ENCODE measurements at places on chromosomes 16 and 17.

DNA sequence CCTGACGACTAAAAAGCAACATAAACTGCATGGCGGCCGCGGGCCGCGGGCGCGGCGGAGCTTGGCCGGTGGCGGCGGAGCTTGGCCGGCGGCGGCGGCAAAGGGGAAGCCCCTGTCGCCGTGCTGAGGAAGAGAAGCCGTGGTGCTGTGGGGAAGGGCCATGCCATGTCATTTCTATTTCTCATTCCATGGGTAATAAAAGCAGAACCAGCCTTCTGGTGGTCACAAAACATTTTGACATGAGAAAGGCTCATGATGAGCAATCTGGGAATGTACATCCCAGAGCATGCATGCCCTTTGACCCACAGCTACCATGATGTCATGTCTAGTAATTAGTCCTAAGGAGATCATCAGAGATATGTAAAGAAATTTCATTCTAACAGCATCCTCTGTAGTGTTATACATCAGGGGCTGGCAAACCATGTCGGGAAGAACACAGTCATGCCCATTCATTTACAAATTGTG is 23.9 kb upstream of the HEATR6 start:
- peak; percentile 69 for DNase-seq

- DNase-seq, result no peak
These were observed 104.1 kb upstream of the CORO6 start for GRCh38 chr17:29726715-29727252.

DNA sequence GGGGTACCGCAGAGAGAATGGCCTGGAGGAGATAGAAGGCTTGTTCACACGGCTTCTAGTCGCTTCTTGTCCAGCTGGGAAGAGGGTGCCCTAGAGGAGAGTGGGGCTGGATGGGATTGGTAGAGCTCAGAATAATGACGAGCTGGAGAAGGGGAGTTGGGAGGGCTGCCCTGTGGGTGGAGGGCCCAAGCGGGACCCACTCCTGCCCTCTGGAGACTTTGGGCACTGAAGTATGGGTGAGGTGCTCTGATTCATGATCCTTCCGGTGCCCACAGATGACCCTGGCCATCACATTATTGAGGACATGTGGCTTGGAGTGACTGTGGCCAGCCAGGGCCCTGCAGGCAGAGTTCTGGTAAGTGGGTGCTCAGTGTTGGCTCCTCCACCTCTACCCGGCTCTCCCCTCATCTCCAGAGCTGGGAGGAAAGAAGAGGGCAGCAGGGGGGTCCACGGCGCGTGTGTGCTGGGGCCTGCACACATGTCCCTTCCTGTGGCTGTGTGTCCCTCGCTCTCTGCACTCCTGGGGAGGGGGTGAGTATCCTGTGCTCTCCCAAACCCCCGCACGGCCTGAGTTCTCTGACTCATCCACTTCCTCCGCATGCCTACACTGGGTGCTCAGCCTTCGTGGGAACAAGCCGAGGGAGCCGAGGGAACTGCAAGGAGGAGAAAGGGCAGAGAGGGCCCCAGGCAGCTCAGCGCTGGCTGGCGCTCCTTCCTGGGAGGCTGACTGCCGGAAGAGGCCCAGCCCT is 8.5 kb downstream of the ITGA3 start:
- peak; percentile 66 for DNase-seq

DNA sequence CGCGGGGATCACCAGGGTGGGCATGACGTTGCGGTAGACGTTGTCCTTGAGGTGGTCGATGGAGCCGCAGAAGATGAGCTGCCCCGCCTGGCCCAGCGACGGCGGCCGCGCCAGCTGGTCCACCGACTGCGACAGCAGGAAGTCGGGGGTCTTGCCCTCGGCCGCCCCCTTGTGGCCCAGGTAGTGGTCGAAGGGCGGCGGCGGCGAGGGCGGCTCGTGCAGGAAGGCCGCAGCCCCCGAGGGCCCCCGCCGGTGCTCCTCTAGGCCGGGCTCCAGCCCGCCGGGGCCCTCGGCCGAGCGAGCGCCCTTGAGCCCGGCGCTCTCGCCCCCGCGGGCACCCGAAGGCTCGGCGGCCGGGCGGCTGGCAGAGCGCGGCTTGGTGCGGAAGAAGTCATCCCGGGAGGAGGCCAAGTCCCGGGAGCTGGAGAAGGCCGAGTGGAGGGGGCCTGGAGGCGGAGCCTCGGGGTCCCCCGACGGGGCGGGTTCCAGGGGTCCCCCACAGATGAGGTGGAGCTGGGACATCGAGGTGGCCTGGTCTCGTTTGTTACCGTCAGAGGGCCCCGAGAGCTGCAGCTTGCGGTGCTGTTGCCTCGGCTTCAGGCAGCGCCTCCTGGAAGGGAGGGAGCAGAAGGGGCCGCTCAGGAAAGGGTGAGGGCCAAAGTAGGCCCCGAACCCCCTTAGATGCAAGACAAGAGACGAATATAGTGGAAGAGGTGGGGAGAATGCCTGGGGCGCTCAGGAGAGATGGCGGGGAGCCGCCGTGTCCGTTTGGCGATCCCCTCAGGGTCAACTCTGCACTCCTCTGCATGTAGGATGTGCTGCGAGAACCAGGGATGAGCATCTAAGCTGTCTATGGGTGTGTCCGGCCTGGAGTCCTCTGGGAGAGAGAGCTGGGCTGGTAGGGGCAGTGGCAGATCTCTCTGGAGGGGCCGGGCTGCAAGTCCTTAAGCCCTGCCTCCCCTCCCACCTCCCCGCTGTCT is 8.8 kb downstream of the FAM171A2 start:
- DNase-seq, result peak; percentile 86

- DNase-seq, result peak; percentile 82
These were observed 90.7 kb downstream of the TIMM22 start for GRCh38 chr17:1087381-1088241.

DNA sequence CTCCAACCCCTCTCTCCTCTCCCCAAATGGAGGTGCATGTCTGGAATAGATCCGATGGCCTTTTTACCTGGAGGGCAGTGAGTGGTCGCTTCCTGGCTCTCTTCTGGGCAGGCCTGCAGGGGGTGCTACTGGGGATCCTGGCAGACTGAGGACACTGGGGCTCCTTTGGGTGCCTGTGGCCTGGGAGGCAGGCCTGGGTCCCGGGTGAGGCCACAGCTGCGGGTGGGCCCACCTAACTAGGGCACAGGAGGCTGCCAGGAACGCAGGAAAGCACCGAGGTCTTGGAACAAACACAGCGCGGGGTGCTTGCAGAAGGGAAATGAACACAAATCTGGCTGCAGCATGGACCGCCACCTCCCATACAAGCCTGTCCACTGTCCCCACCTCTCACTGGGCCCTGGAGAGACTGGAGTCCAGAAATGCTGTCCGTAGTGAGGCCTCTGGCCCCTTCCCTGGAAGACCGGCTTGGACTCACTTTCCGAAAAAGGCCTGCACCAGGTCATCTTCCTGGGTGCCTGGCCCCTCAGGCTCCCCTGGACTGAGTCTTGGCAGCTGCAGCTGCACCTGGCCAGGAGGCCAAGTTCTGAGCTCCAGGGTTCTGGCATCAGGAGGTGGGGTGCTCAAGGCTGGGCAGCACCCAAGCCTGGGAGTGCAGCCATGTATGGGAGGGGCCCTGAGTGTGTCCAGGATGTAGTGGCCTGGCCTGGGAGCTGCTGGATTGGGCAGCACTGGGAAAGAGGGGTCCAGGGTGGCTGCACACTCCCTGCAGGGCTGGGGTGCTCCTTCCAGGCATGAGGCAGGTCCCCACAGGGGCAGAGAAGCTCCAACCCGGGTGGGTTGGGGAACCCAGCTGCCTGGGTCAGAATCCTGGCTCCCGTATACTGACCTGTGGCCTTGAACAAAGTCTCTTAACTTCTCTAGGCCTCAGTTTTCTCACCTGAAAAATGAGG is 195.1 kb downstream of the IRF8 start:
- DNase-seq, result no peak

DNA sequence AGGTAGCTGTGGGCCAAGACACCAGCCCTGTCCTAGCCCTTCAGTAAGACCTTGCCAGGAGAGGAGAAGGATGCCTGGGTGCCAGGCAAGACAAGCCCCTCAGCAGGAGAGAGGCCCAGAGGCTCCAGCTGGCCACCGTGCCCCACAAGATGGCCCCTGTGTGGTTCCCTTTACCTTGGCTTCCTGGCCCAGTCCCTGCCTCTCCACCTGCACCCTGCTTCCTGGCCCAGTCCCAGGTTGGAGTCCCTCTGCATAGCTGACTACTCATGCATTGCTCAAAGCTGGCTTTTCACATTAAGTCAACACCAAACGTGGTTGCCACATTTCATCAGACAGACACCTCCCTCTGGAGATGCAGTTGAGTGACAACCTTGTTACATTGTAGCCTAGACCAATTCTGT is 4.0 kb downstream of the SYNGR3 start:
- peak; percentile 50 for DNase-seq

DNA sequence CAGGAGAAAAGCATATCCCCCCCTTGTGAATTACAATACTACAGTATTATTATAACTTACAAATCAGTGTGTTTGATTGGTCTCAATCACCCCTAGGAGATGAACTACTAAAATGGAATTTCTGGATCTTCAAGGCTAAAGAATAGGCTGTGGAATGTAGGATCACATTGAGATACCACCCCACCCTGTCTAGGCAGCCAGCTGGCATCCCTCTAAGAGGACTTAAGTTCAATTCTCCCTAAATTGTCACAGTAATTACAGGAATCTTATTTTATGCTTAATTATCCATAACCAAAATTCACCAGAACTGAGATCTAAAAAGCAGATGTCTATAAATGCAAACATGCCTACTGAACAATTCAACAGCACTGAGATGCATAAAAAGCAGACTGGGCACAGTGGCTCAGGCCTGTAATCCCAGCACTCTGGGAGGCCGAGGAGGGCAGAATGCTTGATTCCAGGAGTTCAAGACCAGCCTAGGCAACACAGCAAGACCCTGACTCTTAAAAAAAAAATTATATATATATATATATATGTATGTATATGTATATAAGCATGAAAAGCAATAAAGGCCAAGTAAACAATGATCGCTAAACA is 12.0 kb downstream of the AP1G1 start:
- no peak for DNase-seq

GRCh38 chr16:56608043-56608875 is at the start of gene MT2A:
TSS of gene MT2A (plus strand) at chr16:56608584. CDS start at chr16:56608656, 72 bp downstream.
- peak; percentile 99 for DNase-seq

- no peak for DNase-seq
These were observed 30.7 kb upstream of the CDRT4 start for GRCh38 chr17:15498107-15498506.

DNA sequence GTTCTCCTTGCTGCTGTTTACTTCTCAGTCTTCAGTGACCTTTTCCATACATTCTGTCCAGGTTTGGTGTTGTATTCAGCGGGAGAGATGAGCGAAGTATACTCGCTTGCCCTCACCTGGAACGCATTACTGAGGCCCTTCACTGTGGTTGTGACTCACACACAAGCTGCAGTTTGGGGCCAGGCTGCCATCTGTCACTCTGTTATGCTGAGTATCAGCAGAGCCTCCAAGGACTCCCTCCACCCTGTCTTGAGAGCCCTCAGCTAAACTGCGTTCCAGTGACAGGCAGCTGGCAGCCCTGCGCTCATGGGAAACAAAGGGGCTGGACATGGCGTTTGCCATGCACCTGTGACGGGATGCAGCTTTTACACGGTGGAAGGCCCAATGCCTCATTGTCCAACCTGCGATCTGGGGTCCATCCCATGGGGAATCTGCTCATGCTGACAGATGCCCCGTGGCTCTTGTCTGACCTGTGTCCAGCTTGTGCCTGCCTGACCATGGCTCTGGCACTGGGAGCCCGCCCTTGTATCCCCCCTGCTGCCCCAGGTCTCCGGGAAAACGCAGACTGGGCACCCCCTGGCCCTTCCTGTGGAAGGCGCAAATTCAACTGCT is 6.5 kb upstream of the ZNF778 start:
- DNase-seq, result no peak

DNA sequence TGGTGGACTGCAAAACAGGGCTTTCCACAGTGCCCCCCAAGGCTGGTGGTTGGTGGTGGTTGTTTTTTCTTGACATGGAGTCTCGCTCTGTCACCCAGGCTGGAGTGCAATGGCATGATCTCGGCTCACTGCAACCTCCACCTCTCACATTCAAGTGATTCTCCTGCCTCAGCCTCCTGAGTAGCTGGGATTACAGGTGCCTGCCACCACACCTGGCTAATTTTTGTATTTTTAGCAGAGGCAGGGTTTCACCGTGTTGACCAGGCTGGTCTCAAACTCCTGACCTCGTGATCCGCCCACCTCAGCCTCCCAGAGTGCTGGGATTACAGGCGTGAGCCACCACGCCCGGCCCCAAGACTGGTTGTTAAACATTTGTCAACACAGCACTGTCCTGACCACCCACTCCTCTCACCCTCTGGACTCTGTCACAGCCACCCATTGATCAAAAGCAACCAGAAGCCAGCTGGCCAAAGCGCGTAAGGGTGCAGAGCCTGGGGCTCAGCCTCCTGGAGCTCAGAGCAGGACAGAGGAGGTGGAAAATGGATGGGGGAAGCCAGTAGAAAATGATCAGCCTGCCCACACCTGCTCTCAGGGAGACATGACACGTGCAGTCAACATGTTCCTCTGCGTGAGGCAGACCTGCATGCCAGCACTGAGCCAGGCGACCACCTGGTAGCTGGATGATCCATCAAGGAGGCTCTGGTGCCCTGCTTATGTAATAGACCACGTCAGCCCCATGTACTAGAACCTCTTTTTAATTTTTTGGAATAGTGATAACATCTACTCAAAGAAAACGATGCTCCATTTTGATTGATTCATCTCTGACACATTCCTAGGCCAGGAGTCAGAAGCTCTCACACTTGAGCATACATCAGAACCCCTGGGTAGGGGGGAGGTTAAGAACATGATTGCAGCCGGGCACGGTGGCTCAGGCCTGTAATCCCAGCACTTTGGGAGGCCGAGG is 14.8 kb upstream of the OSGIN1 start:
- DNase-seq, result no peak

GRCh38 chr17:1800240-1800639 is 29.5 kb downstream of the SMYD4 start:
- peak; percentile 67 for DNase-seq

DNA sequence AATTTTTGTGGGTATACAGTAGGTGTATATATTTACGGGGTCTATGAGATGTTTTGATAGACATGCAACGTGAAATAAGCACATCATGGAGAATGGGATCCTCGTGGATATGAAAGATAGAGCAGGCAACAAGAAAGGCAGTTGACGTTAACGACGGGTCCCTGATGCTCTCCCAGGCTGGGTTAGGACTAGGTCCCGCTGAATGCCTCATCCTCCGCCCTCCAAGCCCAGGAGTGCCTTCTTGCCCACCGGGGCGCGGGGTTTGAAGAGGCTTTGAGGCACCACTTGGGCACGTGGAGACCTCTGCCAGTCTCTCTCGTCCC is 9.5 kb upstream of the ZFP90 start:
- DNase-seq, result no peak

DNA sequence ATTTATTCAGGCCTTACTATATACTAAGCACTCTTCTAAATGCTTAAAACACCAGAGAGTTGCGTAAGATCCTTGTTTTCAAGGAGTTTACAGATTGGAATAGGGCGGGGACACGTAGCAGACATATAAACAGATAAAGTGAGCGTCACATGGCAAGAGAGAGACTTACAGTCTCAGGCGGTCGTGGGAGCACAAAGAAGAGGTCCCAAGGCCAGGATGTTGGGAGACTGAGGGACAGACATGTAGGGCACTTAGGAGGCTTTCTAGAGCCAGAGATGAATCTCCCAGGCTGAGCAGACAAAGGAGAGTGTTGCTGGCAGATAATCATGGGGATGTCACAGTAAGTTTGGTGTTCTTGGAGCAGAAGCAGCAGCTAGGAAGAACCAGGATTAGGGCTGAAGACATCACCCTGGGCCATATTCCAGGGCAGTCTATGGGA is 119.1 kb upstream of the ANKFN1 start:
- no peak for DNase-seq

All from right cardiac atrium (tissue), 5 donors.